ENCODE measurements at places on chromosomes 6 and 20.

DNA sequence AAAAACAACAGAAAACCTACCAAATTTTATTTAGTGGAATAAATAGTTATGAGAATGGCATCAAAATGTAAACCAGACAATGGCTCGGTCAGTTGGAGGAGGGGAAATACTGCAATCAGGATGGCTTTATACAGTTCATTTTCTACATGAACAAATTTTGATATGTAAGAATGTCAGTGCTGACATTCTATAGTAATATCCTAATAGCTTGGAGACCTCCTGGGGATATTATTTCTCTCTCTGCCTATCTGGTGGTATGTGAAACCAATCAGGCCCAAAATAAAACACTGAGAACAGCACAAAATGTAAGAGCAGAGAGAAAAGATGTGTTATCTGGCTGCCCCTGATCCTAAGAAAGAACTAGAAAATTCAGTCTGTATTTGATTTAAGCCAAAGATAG is 327.7 kb downstream of the UBE3D start:
- DNase-seq, result no peak

DNA sequence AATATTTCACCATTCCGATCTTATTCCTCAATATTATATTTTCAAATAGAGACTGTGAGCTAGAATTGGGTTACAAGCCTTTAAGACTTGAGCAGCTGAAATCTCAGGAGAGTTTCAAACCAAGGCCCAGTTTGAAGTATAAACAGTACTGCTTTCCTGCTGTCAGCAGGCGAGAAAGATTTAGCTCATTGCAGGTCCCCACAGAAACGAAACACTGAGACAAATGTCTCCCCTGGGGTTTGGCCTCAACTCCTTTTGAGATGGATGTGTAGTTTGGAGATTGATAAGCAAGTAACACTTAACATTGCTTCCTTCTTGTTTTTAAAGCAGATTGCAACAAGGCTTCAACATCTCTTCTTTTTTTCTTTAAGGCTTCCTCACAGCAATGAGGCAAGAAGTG is 22.4 kb upstream of the GLP1R start:
- DNase-seq, result no peak

GRCh38 chr6:3176562-3177355 is 19.4 kb upstream of the TUBB2A start:
- DNase-seq, result peak; percentile 76

DNA sequence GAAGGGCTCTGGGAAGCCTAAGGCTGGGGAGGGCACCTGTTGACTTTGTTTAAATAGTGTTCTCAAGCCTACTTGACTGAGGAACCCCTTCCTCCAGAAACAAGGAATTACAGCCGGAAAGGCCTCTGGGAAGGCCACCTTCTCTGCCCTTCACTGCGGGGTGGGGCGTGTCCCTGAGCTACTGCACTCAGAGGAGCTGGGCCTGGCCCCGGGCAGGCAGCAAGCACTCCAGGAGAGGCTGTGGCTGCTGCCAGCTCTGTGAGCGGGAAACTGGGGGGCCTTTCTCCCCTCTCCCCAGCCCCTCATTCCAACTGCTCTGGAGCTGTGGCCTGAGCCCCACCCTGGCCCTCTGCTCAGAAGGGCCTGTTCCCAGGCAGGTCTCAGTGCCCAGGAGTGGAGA is 4.0 kb upstream of the OSBPL2 start:
- DNase-seq, result no peak

DNA sequence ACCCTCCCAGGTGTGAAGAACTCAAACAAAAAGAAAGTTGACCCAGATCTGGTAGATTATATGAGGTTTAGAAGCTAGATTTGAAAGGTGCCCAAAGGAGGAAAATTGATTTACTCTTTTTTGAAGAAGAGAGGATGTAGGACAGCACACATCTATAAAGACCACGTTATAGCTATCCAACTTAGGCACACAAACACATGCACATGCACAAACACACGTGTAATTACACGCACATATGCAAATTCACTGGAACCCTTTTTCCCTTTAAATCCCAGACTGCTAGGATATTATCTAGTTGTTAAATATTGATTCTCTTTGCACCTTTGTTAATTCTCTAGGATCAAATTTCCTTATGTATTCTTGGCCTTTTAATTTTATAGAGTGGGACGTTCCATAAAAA is 272.8 kb upstream of the TBX18 start:
- DNase-seq, result no peak

GRCh38 chr20:50248104-50248641 is 57.5 kb downstream of the CEBPB start:
- peak; percentile 72 for DNase-seq

DNA sequence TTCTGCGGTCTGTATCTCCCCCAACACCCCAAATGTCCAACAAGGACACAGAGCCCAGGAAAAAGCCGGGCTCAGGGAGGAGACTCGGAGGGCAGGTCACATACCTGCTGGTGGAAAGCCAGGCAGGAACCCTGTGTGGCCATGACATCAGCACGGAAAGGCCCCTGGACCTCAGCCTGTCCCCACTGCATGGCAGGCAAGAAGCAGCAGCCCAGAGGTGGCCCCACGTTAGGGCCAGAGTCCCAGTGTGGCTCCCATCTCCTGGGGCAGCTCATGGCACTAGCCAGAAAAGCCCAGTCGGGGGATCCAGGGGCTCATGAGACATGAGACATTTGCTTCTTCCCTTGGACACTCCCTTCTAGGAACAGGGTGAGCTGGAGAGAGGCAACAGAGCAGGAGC is 258.7 kb downstream of the DLL1 start:
- DNase-seq, result no peak

DNA sequence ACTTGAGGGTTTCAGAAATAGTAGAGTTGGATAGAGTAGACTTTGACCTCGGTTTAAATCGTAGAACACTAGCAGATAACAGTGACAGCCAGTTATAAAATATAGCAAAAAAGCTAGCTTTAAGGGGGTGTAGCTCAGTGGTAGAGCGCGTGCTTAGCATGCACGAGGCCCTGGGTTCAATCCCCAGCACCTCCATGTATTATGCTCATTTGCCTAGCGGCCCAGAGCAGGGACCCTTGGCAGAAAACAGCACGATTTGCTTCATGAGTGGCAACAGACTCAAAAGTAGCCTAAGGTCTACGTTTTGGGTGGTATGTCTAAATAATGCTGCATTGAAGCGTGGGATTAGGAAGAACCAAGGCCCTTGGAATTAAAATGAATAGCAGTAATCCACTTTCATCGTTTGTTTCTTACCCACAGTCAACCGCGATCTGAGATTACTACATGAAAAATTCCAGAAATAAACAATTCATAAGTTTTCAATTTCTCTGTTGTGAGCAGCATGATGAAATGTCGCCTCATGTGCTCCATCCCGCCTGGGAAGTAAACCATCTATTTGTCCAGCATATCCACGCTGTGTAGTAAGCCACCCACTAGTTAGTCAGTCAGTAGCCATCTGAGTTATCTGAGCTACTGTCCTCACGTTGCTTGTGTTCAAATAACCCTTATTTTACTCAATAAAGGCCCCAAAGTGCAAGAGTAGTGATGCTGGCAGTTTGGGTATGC is 184.9 kb downstream of the GPX5 start:
- DNase-seq, result no peak

Measured in suppressor macrophage (primary cell).